Body of pancreas (tissue), 4 donors: ENCODE measurements at places on chromosomes 4 and X. TPM values are rescaled to one million over a fixed set of nuclear protein-coding genes. Genes with fewer than 3 reads are reported as not detected.

DNA sequence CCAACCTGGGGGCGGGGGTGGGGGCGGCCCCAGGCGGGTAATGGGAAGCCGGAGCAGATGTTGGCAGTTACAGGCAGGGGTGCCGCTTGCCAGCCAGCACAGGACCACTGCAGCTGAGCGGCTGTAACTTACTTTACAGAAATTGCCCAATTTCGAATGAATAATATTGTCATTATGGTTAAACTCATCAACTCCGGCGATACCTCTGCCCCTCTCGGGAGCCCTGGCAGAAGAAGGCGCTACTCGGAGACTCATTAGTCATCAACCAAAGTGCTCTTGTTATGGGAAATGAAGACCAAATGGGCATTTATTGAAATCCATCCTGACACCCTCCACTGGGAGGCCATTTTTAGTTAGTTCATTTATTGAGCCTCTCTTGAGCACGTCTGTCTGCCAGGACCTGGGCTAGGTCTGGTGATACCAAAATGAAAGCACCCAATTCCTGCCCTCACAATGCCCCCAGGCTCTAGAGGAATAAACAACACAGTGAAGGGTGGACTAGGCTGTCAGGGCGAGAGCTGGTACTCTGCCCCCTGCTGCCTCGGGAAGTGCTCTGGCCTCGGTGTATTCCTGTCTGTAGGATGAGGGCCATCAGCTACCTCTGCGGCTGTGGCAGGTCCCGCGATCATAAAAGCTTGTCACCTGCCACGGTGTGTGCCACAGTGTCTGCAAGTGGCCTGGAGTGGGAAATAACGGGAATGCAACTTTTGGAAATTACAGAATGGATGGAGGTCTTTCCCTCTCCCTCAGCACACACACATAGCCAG lies 159.1 kb upstream of the PSAPL1 start:
- DNase-seq, result no peak

DNA sequence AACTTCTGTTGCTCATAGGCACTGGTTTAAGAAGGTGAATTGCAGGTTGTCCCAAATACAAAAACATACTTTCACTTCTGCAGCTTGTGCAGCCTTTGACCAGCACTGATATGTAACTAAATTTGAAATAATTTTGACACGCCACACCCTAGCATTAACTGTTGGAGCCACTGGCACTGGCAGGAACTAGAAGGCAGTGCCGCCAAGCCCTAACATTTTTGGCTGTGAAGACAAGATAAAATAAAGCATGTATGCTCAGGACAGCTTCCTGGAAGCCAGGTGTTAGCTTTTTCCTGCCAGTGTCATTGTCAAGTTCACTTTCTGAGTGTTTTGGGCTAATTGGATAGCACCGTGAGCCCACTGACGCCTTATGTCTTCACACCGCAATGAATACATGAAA lies 65.3 kb upstream of the FBXW7 start:
- no peak for DNase-seq

Gene BEND2
- total RNA-seq, result not detected

GRCh38 chr4:153233761-153234371 lies 29.6 kb downstream of the TRIM2 start:
- peak; percentile 53 for DNase-seq

DNA sequence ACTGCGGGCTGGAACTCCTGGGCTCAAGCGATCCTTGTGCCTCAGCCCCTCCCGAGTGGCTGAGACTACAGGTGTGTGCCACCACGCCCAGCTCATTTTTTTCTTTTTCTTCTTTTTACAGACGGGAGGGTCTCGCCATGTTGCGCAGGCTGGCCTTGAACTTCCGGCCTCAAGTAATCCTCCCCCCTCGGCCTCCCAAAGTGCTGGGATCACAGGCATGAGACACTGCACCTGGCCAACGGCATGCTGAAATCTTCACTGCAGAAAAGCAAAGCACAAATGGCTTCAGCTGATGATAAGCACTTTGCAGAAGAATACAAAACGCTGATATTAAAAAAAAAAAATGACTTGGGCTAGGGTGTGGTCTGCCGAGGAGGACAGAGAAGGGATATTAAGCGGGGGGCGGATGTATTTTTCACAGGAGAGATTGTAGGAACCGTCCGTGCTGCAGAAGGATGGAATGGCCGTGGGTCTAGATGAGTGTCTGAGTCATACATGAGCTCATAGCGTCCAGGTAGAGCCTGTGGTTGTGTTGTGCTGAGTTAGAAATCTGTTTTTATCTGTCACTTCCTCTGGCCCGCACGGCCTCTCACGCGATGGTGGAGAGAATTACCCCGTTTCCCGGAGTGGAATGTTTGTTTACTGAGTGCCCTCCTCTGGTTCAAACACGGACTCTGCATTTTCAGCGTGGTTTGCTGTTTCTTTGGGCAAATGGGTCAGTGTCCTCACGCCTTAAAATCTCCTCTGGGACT lies 8.5 kb upstream of the AKAP17A start:
- DNase-seq, result no peak

Gene BTC
- total RNA-seq, result 1.8 TPM

DNA sequence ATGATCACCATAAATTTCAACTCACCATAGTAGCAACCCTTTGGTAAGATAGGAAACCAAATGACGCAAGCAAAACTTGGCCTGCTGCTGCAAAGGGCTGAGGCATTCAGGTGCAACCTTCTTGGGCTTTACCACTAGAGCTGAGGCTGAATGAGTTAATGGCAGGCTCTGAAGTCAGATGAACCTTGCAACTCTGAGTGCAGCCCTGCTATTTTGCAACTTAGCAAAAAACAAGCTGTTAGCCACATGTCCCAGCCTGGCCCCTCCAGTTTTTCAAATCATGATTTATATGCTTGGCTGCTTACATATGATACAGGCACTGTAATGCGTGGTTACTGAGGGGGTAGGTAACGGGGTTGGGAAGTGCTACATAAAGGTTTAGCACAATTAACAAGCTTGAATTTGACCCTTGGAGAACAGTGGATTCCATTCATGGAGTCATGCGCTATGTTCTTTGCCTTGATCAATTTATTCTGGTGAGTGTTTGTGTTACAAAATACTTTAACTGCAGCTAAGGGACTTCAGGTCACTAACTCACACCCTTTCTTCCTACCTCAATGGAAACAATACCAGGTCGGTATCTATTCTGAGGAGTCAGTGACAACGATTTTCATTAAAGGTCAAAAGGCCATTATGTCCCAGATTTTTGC lies 80.5 kb upstream of the PPARGC1A start:
- no peak for DNase-seq

- DNase-seq, result no peak
Observed at GRCh38 chr4:189765736-189766135, 174.9 kb upstream of the FRG1 start.

DNA sequence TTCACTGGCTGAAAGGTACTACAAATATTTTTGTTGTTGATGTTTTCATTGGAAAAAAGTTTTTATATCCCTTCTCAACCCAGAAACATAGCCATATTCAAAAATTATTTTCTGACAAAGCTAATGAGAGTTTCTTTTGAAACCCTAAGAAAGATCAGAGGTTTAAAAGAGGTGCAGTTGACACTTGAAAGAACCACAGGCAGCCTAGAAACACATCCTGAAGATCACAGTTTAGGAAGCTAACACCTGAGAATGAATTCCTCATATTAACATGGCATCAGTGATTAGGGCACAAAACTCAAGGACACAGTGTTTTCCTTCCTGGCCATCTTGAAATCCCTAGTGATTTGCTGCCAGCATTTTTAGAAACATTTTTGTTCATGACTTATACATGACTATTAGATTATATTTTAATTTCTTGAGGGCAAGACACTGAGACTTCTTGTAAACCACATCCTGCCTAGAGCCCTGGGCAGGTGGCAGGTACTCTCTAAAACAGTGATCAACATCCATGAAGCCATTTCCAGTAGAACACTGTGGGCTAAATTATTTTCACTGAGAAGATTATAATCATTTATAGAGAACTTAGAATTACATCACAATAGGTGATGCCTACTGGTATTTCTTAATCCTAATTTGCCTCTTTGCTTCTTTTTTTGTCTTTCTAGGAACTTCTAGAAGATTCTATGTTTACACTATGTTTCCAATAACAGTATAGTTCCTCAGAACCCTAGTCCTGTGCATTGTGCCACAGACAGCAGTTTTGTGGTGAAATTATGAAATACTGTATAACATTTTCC lies 80.0 kb downstream of the ARSJ start:
- DNase-seq, result no peak

DNA sequence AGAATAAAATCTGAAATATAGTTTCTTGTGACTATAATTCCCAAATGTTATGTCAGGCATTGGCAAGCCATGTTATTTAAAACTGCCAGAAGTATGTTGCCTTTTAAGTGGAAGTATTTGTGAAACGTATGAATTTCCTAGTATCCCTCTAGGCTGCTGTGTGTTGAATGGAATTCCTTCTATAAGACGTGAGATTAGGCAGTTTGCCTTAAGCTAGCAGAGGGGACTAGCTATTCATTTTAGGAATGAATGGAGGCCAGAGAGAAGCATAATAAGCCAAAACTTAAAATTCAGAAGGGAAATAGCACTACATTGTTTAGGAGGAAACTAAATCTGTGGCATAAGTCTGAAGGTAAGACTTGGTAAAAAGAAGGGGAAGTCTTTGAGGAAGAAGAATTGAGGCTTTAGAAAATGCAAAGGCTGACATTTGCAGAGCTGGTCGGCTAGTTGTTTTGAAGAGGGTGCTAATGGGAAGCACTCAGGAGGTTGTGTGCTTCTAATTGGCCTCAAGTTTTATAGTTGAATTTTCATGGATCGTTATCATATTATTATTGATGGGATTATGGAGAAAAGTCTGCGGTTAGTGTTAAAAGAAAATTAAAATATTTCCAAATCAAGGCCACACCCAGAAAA lies 57.1 kb downstream of the TMEM131L start:
- DNase-seq, result no peak

DNA sequence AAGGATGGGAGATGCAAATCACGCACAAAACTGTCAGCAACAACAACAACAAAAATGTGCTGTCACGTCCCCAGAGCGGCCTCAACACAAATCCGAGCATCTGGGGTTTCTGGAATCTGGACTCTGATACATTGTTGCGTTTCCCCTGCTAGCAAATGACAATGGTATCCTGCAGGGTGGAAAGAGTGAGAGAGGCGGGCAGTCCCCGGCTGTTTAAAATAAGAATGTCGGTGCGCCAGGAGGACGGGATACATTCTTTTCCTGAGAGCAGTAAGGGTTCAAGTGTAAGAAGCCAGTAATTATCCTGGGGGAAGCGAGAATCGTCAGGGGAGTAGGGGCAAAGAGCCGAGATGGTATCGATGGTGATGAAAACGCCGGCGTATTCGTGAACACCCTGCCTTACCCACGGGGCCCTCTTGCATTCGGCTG lies 310.2 kb downstream of the ASMT start:
- DNase-seq, result no peak

GRCh38 chr4:2388429-2389182 lies 29.8 kb downstream of the ZFYVE28 start:
- no peak for DNase-seq

GRCh38 chr4:40514497-40514951 lies 115.1 kb downstream of the RBM47 start:
- DNase-seq, result peak; percentile 77

DNA sequence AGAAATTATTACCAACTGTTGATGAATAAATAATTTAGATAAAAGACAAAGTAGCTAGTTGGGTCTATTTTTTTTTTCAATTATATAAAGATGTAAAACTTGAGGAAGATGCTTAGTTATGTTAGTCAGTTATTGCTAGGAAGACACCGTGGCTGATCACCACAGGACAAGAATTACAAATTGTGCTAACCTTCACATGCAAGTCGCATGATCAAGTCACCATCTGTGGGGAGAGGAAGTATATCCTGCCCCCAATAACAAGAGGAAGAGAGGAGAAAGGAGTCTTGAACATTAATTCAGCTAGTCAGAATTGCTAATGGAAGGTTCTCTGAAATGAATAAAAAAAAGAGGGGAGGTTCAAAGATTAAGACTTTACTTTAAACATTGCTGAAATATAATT lies 52.3 kb downstream of the CPEB2 start:
- no peak for DNase-seq

Gene SHROOM4
- total RNA-seq, result 2.6 TPM

DNA sequence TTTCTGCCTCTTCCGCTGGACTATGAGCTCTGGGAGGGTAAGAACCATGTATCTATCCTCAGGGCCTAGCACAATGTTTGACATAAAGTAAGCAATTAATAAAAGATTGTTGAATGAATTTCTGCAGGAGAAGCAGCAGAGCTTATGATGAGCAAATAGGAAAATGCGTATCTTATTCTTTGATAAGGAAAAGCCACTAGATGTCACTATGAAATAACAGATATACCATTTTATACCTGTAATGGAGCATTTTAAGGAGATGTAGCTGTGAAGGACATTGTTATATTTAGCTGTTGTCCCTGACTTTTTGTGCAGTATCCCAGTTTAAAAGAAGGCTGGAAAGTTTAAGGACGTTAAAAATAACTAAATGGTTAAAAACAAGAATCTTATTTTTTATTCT lies 147.2 kb upstream of the MBNL3 start:
- no peak for DNase-seq

- no peak for DNase-seq
Observed at GRCh38 chrX:65781845-65782244, 114.4 kb downstream of the MSN start.

- DNase-seq, result no peak
Observed at GRCh38 chr4:152892974-152893373, 43.1 kb upstream of the FHDC1 start.

DNA sequence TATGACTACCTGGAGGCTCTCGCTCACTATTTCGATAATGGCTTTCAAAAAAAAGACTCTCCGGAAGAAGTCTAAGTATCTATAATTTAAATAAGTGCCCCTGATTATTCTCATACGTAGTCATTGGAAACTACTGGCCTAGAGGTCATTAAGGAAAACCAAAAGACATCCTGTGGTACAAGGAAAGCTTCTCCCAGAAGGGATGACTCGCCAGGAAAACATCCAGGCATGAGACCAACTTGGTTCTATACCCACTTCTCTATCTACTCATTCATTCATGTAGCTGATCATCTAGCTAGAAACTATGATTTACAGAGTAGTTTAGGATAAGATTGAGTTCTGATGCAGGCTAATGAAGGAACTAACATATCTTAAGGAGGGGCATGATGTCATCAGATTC lies 37.7 kb downstream of the SOX3 start:
- DNase-seq, result no peak
